ENCODE measurements at places on chromosomes 12 and 14. TPM values are rescaled to one million over a fixed set of nuclear protein-coding genes. Genes with fewer than 3 reads are reported as not detected.

DIO3 gene
- total RNA-seq: not detected

KCNH5 gene
- not detected for total RNA-seq

SDR9C7 gene
- total RNA-seq: not detected

RNASE7 gene
- not detected for total RNA-seq

TMX1 gene
- total RNA-seq: 48.5 TPM

FGF23 gene
- not detected for total RNA-seq

COX8C gene
- not detected for total RNA-seq

ALDH1L2 gene
- 0.31 TPM for total RNA-seq

FOXM1 gene
- total RNA-seq: 79.7 TPM

TMEM121 gene
- 6.2 TPM for total RNA-seq

SRRM4 gene
- not detected for total RNA-seq

OR6C4 gene
- not detected for total RNA-seq

CFAP251 gene
- total RNA-seq: 1.6 TPM

SPSB2 gene
- 8.7 TPM for total RNA-seq

TPI1 gene
- total RNA-seq: 1,127 TPM

WSCD2 gene
- total RNA-seq: not detected

WNT1 gene
- 0.73 TPM for total RNA-seq

INHBC gene
- total RNA-seq: not detected

KRT6C gene
- not detected for total RNA-seq

GPR135 gene
- 0.86 TPM for total RNA-seq

REP15 gene
- 0.38 TPM for total RNA-seq

FGF6 gene
- total RNA-seq: not detected

DHRS4L2 gene
- total RNA-seq: 18.7 TPM

CLEC4C gene
- total RNA-seq: not detected

OTOGL gene
- not detected for total RNA-seq

C12orf75 gene
- total RNA-seq: 104 TPM

CYP46A1 gene
- 0.36 TPM for total RNA-seq

CLEC9A gene
- total RNA-seq: not detected

VWF gene
- total RNA-seq: 0.08 TPM

PTPRO gene
- 18.4 TPM for total RNA-seq

ART4 gene
- not detected for total RNA-seq

PTHLH gene
- total RNA-seq: not detected

ANO2 gene
- not detected for total RNA-seq

CABP1 gene
- 0.79 TPM for total RNA-seq

PAPLN gene
- total RNA-seq: 0.36 TPM

KDM5A gene
- 99.6 TPM for total RNA-seq

NOC4L gene
- total RNA-seq: 22.8 TPM

ISCA2 gene
- 27.9 TPM for total RNA-seq

OVCH1 gene
- not detected for total RNA-seq
